ENCODE measurements at places on chromosomes 6 and 20. TPM values are rescaled to one million over a fixed set of nuclear protein-coding genes. Genes with fewer than 3 reads are reported as not detected.

DNA sequence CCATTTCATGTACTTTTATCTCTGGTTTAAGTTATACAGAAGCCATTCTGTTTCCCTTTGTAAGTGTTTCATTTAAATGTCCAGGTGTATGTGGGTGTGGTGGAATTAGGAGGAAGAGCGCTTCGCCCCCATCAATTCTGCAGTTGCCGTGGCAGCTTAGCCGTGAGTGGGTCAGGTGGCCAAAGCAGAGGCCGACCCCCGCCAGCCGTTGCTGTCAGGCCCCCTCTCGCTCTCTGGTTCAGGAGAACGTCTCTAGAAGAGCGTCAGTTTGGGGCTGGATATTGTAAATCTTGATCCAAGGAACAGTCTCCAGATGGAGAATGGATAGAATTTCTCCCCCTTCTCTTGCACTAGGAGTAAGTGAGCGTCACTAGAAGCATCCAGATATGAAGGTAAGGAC lies 367.4 kb downstream of the FOXA2 start:
- no peak for DNase-seq

DNA sequence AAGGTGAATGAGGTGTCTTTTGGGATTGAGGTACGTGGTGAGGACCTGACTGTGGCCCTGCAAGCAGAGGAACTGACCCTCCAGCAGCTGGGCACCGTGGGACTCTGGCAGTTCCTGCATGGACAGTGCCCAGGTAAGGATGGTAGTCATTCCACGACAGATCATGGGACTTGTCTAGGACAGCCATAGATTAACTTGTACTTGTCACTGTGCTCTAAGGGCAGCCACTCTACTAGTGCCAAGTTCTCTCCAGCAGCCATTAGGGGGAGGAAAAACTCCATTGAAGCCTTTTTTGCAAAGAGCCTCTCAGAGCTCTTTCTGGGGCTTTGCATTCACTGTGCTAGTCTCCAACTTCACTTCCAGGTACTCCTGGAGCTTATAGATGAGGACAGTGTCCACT lies 20.4 kb downstream of the TAF11 start:
- no peak for DNase-seq

DNA sequence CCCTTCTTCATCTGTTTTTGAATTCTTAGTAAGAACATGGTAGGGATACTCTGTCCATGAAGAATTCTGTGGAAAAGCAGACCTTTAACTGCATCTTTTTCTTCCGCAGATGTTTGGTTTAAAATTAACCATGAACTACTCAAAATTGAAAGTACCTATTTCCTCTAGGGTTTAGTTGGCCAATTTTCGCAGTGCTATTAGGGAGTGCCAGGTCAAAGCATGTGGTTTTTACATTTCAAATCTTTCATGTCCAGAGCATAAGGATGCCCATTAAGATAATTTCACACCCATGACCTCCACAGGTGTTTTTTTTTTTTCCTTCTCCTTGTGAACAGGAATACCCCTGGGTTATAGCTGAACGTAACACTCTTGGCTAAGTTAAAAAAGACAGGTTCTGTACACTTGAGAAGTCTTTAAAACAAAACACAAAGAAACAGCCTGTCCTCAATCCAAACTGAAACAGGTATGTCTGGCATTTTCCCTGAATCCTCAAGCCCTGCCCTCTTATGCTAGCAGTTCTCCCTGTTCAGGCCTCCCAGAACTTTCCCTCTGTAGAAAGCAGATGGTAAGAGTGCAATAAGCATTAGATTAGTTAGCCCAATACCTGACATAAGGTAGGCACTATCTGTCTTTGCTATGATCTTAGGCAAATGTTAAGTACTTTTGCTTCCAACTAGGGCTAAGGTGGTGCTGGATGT lies 67.1 kb downstream of the ELOVL5 start:
- DNase-seq: no peak

GRCh38 chr6:35219683-35220326 lies 6.0 kb downstream of the SCUBE3 start:
- DNase-seq: no peak

- DNase-seq: no peak
These were observed 695.2 kb downstream of the PHF3 start for GRCh38 chr6:64330694-64331307.

GRCh38 chr6:56364827-56365339 lies 117.5 kb upstream of the COL21A1 start:
- DNase-seq: no peak

The HSPA1A gene
- polyA plus RNA-seq: 374 TPM

The TBX18 gene
- 8.3 TPM for polyA plus RNA-seq

The PARD6B gene
- 0.52 TPM for polyA plus RNA-seq

The DEFB132 gene
- polyA plus RNA-seq: 0.04 TPM
